ENCODE measurements at places on chromosomes 16 and 17. TPM values are rescaled to one million over a fixed set of nuclear protein-coding genes. Genes with fewer than 3 reads are reported as not detected.

DNA sequence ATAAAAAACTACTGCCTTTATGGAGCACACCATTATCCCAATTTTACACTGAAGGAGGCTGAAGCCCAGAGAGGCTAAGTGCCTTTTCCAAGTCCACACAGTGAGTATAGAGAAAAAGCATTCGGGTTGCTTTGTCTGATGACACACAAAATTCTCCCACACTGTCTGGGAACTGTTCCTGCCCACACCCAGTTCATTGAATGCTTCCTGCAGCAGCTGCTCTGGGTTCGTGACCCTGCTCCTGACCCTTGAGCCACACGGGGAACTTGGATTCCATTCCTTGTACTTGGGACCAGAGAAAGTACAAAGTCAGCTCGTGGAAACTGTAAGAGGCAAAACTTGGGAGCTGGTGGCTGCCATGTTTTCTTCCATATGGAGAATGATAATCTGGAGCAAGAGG lies 57.9 kb downstream of the AKAP1 start:
- no peak for DNase-seq

The SLC38A8 gene
- not detected for polyA plus RNA-seq

The TLK2 gene
- 52.8 TPM for polyA plus RNA-seq

DNA sequence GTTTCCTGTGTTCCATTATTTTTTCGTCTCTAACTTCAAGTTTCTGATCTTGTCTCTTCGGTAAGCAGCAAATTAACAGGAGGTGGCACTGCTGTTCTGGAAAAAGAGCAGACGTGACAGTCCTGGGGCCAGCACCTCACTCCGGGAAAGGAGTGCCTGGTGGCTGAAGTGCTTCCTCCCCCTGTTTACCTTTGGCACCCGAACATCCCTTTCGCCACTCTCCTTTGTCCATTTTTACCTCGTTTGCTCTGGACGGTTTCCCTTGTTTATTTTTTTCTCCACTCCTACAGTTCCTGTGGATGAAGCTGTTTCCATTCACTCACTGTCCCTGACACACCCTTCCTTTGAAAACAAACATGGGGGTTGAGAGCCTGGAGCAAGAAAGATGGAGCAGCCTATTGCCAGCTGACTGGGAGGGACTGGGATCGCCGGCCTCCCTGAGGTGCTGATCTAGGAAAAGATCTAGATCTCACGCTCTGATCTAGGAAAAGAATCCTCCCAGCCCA lies 12.6 kb downstream of the SAP30BP start:
- DNase-seq: no peak

- peak; percentile 67 for DNase-seq
These were observed at the start of gene NTN3 for GRCh38 chr16:2471016-2471652. Gene NTN3 (plus strand): TSS chr16:2471297. CDS start chr16:2471702, 405 bp downstream.

The CMTM2 gene
- 0.71 TPM for polyA plus RNA-seq

DNA sequence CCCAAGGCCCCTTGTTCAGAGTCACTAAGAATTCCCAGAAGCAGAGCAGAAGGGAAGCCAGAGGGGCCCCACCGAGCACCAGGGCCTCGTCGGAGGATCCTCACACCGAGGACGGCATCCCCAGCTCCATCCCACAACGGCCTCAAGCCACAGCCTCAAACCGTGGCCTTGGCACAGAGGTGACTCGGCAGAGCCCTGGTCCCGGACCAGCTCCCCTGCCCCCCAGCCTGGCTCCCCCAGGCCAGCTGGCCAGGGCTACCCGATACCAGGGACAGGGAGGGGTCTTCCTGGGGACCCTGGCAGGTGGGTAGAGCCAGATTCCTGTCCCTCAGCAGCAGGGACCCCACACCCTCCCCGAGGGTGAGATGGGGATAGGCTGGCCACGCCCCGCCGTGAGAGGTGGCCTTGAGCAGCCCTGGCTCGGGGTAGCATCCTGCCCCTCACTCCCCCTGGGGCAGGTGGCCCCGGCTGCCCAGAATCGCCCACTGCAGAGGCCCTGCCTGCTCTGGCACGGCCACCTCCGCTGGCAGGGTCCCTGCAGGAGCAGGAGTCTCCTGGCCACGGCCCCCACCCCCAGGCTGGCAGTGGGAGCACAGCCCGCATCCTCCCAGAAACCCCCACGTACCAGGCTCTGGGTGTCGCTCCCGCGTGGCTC lies 5.6 kb upstream of the PVALEF start:
- no peak for DNase-seq

The BFAR gene
- polyA plus RNA-seq: 47.1 TPM

The LIMD2 gene
- polyA plus RNA-seq: 10.4 TPM

The IL4R gene
- 12.1 TPM for polyA plus RNA-seq

- no peak for DNase-seq
These were observed 8.0 kb downstream of the IL32 start for GRCh38 chr16:3073448-3073847.
